Testis (tissue), 5 donors: ENCODE measurements at places on chromosomes 3 and 15. TPM values are rescaled to one million over a fixed set of nuclear protein-coding genes. Genes with fewer than 3 reads are reported as not detected.

The RASL12 gene
- total RNA-seq = 64.7 TPM

The TAGLN3 gene
- total RNA-seq = not detected

The STAB1 gene
- 71.9 TPM for total RNA-seq

DNA sequence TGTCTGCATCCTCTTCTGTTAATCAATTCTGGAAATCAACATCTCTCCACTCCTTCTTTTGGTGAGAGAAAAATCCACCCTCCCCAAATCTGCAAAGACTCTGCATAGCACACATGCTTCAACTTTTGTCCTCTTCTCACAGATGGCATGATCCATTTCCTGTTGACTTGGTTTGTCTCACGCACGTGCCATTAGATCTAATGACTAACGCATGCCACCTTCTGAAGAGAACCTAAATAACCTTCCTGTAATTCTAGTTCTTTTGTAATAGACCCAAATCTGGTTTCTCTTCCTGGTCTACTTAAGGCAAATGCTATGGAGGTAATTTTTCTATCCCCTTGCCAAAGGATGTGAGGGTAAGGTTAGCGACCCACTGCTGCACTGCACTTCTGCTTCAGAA lies 51.0 kb upstream of the ATOSA start:
- no peak for DNase-seq
- H3K4me1 ChIP-seq = peaks cover 7% of the 10 kb centered on the region
- H3K4me3 ChIP-seq = no peak overlapping the region
- no peaks in the 10 kb centered on the region for H3K27me3 ChIP-seq
- no peaks in the 10 kb centered on the region for H3K36me3 ChIP-seq

GRCh38 chr15:33448961-33449606 lies 138.3 kb downstream of the RYR3 start:
- no peak overlapping the region for H3K27ac ChIP-seq
- H3K4me1 ChIP-seq = no peaks in the 10 kb centered on the region
- H3K4me3 ChIP-seq = no peak overlapping the region
- H3K36me3 ChIP-seq = no peaks in the 10 kb centered on the region

GRCh38 chr3:150286390-150287147 lies 121.5 kb upstream of the TSC22D2 start:
- H3K4me3 ChIP-seq = no peak overlapping the region
- H3K27ac ChIP-seq = no peak overlapping the region
- no peak for DNase-seq
- no peaks in the 10 kb centered on the region for H3K27me3 ChIP-seq

- no peak overlapping the region for H3K27ac ChIP-seq
- H3K36me3 ChIP-seq = no peaks in the 10 kb centered on the region
- DNase-seq = no peak
- H3K4me1 ChIP-seq = no peaks in the 10 kb centered on the region
- no peaks in the 10 kb centered on the region for H3K27me3 ChIP-seq
- H3K4me3 ChIP-seq = no peak overlapping the region
Measured at GRCh38 chr15:58513726-58514336, 82.0 kb downstream of the LIPC start.

GRCh38 chr3:53729618-53730017 lies 116.6 kb downstream of the CHDH start:
- no peak for DNase-seq
- no peaks in the 10 kb centered on the region for H3K27me3 ChIP-seq
- no peak overlapping the region for H3K4me3 ChIP-seq
- no peaks in the 10 kb centered on the region for H3K4me1 ChIP-seq

- peaks cover 6% of the 10 kb centered on the region for H3K4me1 ChIP-seq
- H3K27ac ChIP-seq = no peak overlapping the region
- H3K4me3 ChIP-seq = no peak overlapping the region
- no peaks in the 10 kb centered on the region for H3K27me3 ChIP-seq
Measured at GRCh38 chr3:193884652-193885051, 251.3 kb upstream of the HES1 start.

DNA sequence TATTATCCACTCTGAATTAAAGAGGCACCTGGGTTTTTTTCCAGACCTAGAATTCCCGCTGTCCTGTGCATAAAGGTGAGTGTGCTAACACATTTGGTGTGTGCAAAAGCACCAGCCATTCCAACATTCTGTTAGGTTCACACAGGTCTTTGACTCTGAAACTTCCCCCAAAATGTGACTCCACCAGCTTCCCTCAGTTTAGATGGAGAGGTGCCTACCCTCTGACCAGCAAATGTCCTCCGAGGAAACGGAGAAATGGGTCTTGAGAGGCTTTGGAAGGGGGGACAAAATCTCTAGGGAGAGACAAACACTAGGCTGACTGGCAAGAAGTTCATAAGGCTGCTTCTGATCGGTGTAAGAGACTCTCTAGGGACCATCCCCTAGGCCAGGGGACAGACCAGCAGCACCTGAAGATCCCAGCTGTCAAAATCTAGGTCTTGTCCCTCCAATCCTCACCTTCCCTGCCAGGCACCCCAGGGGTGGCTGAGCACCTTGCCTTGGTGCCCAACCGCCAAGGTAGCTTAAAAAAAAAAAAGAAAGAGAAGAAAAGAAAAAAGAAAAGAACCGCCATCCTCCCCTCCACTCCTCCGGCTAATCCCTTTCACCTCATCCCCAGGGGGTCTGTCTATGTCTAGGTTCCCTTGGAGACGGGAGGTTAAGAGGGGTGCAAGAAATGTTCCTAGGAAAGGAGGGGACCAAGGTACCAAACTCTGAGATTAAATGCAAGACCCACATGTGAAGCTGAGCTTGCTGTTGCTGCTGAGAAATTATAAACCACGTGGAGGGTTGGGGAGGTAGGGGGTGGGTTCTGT lies 2.0 kb upstream of the MECOM start:
- no peak overlapping the region for H3K27ac ChIP-seq
- peaks cover 25% of the 10 kb centered on the region for H3K4me1 ChIP-seq
- H3K27me3 ChIP-seq = no peaks in the 10 kb centered on the region
- H3K36me3 ChIP-seq = no peaks in the 10 kb centered on the region
- no peak for DNase-seq
- no peak overlapping the region for H3K4me3 ChIP-seq

DNA sequence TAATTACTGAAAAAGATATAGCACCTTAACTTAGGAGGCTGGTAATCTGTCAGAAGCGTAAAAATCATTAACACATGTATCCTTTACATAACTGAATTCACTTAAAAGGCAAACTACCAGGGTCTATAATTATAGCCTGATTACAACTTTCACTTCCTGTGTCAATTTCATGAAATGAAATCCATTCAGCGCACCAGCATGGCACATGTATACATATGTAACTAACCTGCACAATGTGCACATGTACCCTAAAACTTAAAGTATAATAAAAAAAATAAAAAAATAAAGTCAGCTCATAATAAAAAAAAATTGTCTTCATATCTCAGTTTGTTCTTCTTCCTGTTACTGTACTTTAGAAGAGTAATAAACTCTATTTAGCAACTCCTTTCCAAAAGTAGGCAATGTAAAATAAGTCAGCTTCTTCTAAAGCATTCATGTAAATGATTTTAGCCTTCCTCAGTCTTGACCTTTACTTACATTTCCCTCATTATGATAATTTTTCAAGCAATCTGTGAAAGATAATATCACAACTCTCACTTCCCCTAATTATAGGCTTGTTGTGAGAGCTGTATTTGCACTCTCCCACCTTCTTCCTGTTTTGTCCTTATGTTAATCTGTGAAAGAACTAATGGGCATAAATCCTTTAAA lies 50.1 kb downstream of the KBTBD8 start:
- no peaks in the 10 kb centered on the region for H3K4me1 ChIP-seq
- no peak for DNase-seq
- H3K36me3 ChIP-seq = no peaks in the 10 kb centered on the region
- no peak overlapping the region for H3K4me3 ChIP-seq
- H3K27ac ChIP-seq = no peak overlapping the region

DNA sequence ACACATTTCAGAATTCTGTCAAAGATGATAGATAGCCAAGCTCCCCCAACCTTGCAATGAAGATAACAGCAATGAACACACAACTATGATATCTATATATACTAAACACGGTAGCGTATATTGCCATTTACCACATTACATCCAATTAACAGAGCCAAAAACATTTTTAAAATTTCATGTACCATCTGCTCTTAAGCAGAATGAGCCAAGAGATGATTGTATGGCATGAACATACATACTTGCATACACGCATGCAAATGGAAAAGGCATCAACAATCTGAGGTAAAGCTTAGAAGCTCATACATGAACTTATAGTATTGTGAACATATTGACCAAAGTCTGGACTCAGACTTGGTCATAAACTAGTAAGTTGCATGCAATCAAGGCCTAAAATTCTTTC lies 712.9 kb upstream of the GOLIM4 start:
- no peak for DNase-seq
- H3K4me3 ChIP-seq = no peak overlapping the region
- H3K4me1 ChIP-seq = no peaks in the 10 kb centered on the region
- no peaks in the 10 kb centered on the region for H3K36me3 ChIP-seq
- no peaks in the 10 kb centered on the region for H3K27me3 ChIP-seq

- H3K36me3 ChIP-seq = no peaks in the 10 kb centered on the region
- H3K4me3 ChIP-seq = no peak overlapping the region
- DNase-seq = no peak
- no peaks in the 10 kb centered on the region for H3K27me3 ChIP-seq
Measured at GRCh38 chr3:111915905-111916304, 56.8 kb downstream of the PHLDB2 start.

DNA sequence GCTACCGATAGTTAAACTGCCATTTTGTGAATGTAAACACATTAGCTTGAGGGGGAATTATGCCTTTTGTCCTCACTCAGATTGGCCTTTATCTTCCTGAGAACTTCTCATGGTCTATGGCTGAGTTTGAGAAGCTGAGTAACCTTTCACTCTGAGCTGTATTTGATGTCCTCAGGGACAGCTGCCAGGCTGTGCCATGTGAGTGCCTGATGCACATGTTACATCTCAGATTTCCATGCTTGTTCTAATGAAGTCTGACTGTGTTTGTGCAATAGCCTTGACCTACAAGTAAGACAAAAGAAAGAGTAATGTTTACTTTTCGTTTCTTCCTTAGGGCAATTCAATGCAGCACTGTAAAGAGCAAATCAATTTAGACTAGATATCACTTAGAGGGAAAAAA lies 44.1 kb upstream of the ARL6 start:
- no peaks in the 10 kb centered on the region for H3K4me1 ChIP-seq
- no peaks in the 10 kb centered on the region for H3K27me3 ChIP-seq
- no peak overlapping the region for H3K4me3 ChIP-seq
- H3K27ac ChIP-seq = no peak overlapping the region
- DNase-seq = no peak
- H3K36me3 ChIP-seq = no peaks in the 10 kb centered on the region

- DNase-seq = peak; percentile 34
- H3K27ac ChIP-seq = no peak overlapping the region
- H3K4me1 ChIP-seq = no peaks in the 10 kb centered on the region
- no peaks in the 10 kb centered on the region for H3K36me3 ChIP-seq
- no peaks in the 10 kb centered on the region for H3K27me3 ChIP-seq
Measured at GRCh38 chr15:41408234-41408641, 5.9 kb upstream of the NDUFAF1 start.

DNA sequence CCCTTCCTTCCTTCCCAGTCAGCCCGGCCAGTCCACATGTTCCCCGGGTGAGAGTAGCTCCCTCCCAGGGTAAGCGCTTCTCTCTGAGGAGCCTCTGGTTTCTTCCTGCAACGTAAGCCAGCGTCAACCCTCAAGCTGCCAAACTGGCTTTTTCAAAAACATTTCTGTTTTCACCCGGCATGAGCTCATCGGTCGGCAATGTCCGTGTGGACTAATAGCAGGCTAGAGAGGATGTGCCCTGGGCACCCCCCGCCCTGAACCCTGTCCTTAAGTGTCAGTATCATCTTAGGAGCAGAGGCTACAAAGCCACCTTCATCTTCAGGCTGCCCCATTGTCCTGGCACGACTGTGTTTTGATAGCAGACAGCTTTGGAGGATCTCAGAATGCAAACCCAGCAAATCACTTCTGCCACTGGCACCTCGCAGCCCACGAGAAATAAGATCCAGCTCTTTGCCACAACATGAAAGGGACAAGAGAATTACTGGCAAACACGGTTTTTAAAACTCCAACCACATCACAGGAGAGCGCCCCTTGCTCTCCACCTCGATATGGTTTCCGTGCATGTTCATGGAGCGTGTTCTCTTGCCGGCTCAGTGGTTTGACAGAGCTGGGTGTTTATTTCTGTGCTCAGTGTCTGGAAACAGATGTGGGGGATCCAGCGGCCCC lies 9.9 kb downstream of the ALDH1A3 start:
- H3K4me1 ChIP-seq = peaks cover 7% of the 10 kb centered on the region
- H3K27me3 ChIP-seq = no peaks in the 10 kb centered on the region
- H3K27ac ChIP-seq = peak overlapping the region; percentile 41
- peak; percentile 54 for DNase-seq
- H3K4me3 ChIP-seq = no peak overlapping the region

DNA sequence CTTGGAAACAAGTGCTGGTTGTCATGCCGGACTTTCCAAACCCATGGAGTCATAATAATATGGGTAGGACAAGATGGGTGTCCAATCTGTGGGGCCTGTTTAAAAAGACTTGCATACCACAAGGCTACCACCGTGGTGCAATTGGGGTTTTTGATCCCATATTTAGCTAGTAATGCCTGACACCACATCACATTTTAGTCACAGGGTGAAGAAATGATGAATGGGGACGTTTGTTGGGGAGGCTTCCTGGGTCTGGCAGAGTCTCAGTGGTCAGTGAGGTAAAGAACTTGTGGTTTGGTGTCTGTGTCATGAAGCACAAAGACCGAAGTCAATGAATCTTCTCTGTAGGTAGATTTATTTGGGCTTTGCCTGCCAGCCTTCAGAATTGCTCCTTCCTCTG lies 31.0 kb downstream of the P3H2 start:
- no peak overlapping the region for H3K4me3 ChIP-seq
- peaks cover 7% of the 10 kb centered on the region for H3K4me1 ChIP-seq
- H3K27me3 ChIP-seq = no peaks in the 10 kb centered on the region
- H3K27ac ChIP-seq = no peak overlapping the region
- no peak for DNase-seq

DNA sequence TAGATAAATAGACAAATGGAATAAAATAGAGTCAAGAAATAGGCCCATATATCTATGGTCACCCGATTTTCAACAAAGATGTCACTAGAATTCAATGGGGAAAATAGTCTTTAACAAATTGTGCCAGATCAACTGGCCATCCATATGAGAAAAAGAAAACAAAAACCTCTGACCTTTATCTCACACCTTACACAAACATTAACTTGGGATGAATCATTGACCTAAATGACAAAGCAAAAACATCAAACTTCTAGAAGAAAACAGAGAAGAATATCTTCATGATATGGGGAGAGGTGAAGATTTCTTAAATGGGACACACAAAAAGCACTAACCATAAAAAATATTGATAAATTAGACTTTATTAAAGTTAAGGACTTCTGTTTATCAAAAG lies 31.9 kb downstream of the ITGA11 start:
- no peaks in the 10 kb centered on the region for H3K4me1 ChIP-seq
- no peaks in the 10 kb centered on the region for H3K36me3 ChIP-seq
- no peak overlapping the region for H3K4me3 ChIP-seq
- no peak overlapping the region for H3K27ac ChIP-seq
- no peaks in the 10 kb centered on the region for H3K27me3 ChIP-seq
- DNase-seq = no peak
